HT1080 (cell line): ENCODE measurements at places on chromosomes 5 and 9. TPM values are rescaled to one million over a fixed set of nuclear protein-coding genes. Genes with fewer than 3 reads are reported as not detected.
A peak's percentile ranks its signal among the peaks of the same experiment; 100 is the strongest.

ABCA2 gene
- 7.5 and 9.0 TPM in 2 replicates for total RNA-seq

BTNL8 gene
- 0.18 TPM in 1 of 2 replicates, not detected in the other for total RNA-seq

PDZD2 gene
- total RNA-seq: 0.87 and 1.1 TPM in 2 replicates

DNA sequence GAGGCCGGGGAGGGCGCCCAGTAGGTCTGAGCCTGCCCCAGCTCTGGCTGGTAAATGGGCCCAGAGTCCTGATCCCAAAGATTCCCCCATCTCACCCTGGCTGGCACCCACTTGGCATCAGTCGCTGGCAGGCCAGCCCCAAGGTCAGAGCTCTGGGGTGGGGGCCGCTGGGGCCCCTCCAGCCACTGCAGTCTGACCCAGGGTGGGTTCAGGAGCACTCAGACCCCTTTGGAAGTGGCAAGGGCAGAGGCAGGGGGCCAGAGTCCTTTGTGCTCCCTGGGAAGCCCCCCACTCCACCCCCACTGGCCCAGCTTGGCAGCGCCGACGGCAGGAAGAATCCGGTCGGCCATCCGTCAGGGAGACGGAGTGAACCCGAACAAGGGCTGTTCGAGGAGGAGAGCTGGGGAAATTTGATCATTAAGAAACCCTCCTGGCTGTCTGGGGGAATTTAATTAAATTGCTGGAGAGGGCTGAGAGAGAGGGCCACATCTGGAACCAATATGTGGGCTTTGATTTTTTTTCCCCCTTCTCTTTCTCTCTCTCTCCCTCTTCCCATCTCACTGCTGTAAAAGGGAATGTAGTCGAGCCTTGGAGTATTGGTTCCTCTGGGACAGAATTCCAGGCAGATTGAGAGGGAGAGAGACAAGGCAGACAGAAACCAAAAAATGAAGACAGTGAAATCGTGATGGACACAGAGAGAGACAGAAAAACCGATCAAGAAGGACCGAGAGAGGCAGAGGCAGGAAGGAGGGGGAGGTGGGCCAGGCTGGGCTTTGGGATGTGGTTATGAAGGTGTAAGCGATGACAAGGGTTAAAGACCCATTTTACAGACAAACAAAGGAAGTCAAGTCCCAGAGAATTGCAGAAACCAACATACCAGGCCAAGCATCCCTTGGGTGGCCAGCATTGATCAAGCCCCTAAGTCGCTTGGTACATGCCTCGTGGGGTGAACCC, 8.1 kb upstream of the ASB6 start:
- no peak for DNase-seq

GRCh38 chr9:114478871-114479270, 26.4 kb downstream of the WHRN start:
- no peak for DNase-seq

LTC4S gene
- 1.2 TPM in 1 of 2 replicates, not detected in the other for total RNA-seq

PTCD2 gene
- 13.4 and 15.6 TPM in 2 replicates for total RNA-seq

- DNase-seq: no peak
Observed at GRCh38 chr5:78930721-78931120, 54.4 kb downstream of the ARSB start.

PSIP1 gene
- total RNA-seq: 74.9 and 99.8 TPM in 2 replicates

DNA sequence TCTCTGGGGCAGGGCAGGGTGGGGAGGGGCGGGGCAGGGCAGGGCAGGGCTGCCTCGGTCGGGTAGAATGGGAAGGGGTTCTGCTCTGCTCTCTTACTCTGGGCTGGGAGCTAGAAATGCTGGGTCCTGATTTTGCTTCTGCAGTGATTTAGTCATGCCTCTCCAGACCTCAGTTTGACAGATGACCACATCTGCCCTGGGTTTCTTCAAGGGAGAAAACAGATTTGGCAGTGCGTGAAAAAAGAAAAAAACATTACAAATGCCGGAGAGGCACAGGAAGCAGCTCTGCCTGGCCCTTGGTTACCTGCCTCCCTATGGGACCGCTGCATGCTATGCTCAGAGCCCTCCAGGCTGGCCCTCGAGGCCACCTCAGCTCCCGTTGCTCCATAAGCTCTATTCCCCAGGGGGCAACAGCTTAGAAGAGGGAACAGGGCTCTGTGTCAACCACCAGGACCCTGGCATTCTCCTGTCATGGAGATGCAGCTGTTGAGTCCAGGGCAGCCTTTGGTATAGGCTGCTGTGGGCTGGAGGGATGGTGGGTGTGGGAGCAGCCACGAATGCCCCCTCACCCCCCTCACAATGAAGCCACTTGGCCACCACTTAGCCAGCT, 53.2 kb upstream of the UBTD2 start:
- DNase-seq: no peak

DNA sequence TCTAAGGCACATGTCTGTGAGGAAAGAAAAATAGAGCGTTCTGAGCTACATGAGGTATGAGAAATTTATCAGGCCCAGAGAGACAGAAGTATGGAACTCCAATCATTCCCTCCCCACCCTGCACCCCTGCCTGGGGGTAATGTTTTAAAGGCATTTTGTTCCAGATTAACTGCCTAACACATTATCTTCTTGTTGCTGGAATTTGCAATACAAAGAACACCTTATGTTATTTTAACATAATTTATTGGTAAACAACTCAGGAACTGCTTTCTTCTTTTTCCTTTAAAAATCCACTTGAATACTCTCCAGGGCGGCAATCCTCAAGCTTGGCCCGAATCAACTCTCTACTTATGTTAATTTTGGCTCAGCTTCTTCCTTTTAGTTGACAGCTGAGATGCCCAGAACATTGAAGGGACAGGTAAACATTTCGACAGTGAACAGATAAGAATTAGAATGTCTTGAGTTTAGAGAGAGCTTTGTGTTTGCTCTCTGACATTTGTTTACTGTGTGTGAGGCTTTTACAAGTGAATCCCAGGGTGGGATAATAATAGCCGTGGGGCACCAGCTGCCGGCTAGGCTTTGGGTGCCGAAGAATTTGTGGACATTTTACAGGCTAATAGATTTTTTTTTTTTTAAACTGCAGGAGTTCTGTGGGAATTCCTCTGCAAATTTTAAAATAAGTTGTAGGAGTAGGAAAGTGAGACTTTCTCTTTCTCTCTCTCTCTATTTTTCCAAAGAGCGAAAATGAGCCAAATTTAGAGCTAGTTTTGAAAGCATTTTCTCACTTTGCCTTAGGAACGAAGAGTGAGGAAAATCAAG, 96.4 kb upstream of the TAF11L2 start:
- no peak for DNase-seq

DNA sequence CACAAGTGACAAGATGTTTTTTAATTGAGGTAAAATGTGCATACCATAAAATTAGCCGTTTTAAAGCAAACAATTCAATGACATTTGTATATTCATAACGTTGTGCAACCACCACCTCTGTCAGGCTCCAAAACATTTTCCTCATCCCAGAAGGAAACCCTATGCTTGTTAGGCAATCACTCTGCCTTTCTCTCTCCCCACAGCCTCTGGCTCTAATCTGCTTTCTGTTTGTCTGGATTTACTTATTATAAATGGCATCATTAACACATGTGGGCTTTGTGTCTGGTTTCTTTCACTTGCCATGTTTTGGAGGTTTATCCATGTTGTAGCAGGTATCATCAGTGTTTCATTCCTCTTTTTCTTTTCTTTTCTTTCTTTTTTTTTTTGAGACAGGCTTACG, 1.4 kb upstream of the N4BP3 start:
- no peak for DNase-seq

GRCh38 chr9:93288891-93289883, 105.2 kb downstream of the WNK2 start:
- DNase-seq: peak; percentile 52

FYB1 gene
- total RNA-seq: not detected in 2 replicates

MSX2 gene
- total RNA-seq: 0.64 and 0.90 TPM in 2 replicates

LVRN gene
- 0.03 TPM in 1 of 2 replicates, not detected in the other for total RNA-seq

- no peak for DNase-seq
Observed at GRCh38 chr5:88389338-88390095, 120.9 kb upstream of the TMEM161B start.

SHC3 gene
- total RNA-seq: 0.03 TPM in 2 replicates

PCDHGB7 gene
- 0.47 and 0.53 TPM in 2 replicates for total RNA-seq

DNA sequence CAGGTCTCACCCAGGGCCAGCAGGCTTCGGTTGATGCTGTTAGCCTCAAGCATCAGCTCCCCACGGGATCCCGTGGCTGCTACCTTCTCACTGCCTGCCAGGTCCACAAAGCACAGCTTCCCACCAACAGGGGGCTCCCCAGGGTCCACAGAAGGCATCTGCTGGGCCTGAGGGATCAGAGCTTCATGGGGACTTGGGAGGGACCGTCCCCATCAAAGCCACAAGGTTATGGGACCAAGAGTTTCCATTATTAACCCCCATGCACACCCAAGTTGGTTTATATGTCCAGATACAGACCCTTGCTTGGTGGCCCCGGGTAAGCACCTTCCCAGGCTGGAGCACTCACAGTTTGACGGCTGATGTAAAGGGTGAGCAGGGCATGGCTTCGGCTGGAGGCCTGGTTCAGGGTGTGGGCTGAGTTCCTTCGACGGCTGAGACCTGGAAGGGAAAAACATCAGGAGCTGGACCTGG, 3.0 kb downstream of the KIF12 start:
- no peak for DNase-seq

SPATA31A3 gene
- not detected in 2 replicates for total RNA-seq

FSTL4 gene
- 0.30 and 0.47 TPM in 2 replicates for total RNA-seq

DNA sequence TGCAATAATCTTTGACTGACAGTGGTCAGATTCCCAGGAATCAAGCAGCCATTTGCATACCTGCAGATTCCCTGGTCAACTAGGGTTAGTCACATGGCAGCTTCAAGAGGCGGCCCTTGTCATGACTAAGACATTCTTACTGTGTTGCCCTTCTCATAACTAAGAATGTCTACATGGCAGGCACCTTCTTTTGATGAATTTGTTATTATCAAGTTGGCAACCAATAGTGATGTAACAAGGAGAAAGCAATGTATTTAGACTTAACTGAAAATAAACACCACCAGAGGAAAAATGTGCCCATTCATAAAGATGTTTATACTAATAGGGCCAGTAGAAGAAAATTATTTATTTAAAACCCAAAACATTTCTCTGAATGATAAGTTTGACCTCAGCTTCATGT, 215.6 kb downstream of the TLE1 start:
- no peak for DNase-seq

PCDHGB6 gene
- 0.10 and 0.20 TPM in 2 replicates for total RNA-seq

- no peak for DNase-seq
Observed at GRCh38 chr9:100101608-100102007, 2.6 kb downstream of the INVS start.

DNA sequence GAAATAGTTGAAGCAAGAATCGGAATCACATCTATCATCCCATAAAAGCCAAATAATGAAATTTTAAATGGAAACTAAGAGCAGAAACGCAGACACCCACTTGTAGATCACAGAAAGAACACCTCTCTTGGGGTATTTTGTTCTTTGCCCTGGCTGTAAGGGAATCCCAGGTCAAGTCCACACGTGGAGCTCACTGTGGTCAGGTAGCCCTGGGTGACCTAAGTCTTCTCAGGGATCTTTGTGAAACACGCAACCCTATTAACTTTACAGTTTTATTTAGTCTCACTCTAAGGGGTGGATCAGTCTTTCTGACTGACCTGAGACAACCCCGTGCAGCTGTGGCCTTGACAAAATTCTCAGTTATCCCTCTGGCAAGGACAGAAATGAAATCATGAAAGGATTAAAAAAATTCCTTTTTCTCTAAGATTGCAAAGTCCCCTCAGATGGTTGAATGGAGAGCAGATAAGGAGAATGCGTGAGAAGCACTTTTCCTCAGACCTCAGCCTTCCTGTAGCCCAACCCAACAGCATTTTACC, 111.6 kb downstream of the NREP start:
- DNase-seq: no peak

GRCh38 chr9:97602430-97602829, 30.7 kb downstream of the TSTD2 start:
- no peak for DNase-seq

DNA sequence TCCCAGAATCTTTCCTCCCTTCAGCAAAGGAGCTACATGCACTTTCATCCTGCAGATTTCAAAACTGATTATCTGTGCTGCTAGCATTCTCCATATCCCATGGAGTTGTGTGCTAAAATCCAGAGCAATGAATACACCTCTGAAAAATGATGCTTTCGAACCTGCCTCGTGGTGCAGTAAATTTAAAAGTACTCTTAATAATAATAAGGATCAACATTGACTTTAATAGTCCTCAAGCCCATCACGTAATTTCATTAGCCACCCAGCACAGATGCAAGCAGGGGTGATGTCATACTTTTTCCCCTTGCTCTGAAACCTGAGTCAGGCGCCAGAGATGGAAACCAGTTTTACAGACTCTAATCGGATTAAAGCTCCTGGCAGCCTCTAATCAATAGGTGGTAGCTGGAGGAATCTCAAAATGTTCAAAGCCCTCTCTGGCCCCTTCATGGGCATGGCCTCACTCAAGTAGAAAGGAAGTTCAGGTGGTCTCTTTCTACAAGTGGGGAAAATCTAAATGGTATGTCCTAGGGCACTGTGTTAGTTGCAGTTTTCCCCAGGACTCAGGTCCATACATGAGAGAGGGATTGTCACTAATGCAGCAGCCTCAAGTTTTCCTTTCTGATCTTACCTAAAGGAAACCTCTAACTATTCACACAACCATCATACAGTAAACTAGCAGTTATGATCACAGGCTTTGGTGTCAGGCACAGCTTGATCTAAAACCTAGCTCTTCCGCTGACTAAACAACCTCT, 221.6 kb upstream of the SLC30A5 start:
- DNase-seq: no peak

DNA sequence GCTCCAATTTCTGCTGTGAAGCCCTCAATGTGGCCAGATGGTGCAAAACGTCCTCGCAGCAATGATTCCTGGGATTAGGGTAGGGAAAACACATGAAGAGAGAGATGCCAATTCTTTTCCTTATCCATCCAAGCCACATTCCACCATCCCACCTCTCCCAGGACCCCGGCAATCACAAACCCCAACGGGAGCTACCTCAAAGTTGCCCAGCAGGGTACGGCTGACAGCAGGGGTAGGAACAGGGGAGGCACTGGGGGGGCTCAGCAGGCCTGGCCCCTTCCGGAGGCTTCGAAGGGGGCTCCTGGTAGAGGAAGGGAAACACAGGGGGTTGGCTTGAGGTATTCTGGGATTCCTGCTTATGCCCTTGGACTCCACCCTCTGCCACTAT, 3.4 kb upstream of the STOML2 start:
- DNase-seq: no peak

DNA sequence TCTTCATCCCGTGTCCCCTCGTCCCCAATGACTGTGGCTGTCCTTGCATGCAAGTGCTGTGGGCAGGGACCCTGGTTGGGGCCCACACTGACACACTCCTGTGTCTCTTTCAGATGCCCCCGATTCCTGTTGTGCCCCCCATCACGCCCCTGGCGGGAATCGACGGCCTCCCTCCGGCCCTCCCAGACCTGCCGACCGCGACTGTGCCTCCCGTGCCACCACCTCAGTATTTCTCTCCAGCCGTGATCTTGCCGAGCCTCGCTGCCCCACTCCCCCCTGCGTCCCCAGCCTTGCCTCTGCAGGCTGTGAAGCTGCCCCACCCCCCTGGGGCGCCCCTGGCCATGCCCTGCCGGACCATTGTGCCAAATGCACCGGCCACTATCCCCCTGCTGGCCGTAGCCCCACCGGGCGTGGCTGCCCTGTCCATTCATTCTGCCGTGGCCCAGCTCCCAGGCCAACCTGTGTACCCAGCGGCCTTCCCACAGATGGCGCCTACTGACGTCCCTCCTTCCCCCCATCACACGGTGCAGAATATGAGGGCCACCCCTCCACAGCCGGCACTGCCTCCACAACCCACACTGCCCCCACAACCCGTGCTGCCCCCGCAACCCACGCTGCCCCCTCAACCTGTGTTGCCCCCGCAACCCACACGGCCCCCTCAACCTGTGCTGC, 75.0 kb downstream of the WNK2 start:
- no peak for DNase-seq
